RWPE1 (cell line): ENCODE measurements at places on chromosomes 5 and 9.

DNA sequence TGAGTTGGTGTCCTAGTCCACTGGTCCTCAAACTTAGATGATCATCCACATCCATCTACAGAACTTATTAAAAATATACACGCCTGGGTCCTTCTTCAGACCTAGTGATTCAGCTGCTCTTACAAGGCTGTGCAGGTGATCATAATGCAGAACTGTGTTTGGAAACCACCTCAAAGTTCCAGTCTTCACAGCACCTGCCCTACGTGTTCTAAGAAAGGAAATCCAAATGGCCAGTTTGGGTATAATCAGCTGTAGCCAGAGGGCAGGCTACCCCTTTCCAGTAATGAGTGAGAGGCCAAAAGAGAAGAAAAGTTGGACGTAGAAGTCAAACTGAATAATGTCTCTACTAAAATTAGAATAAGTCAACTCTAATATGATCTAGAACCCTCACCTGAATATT lies 15.4 kb downstream of the REEP5 start:
- no peak for DNase-seq

DNA sequence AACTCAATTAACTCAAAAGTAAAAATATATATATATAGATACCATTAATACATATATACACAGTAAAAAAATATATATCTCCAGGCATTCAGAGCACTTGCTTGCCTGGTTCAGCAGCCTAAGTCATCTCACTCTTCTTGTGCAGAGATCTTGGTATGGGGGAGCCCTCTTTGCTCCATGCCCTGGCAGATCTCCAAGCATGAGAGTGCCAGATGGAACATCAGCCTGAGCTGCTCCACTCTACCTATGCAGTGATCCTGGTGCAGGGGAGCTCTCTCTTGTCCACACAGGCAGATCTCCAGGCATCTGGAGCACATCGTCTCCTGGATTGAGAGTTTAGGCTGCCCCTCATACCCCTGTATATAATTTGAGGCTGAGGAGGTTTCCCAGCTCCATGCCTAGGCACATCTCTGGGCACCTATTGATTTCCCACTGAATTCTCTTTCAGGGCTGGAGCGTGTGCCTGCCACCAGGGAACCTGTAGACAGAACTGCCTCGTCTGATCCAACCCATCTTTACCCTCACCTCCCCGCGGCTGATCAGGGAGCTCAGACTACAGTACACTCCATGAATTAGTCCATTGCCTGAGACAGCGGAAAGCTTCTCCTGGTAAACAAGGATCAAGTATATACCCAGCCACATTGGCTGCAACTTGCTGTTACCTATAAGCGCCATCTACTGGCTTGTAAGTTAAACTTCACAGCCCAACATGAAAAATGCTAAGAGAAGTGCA lies 342.4 kb upstream of the GRIA1 start:
- peak; percentile 63 for DNase-seq

DNA sequence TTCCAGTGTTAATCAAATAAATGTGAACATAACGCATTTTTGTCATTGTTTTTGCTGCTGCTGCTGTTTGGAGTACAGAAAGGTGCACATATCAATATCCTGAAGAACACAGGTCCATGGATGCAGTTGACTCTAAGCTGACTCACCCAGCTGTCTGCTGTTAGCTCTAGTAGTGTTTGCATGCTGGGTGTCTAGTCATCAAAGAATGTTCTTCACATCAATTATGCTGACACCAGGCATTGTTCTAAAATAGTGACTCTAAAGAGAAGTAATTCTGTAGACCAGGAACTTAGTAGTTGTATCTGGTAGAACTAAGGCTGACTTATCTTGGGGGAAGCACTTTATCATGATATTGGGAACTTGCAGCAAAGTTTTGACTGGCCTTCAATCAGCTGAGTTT lies 55.7 kb upstream of the DPYSL3 start:
- peak; percentile 50 for DNase-seq

DNA sequence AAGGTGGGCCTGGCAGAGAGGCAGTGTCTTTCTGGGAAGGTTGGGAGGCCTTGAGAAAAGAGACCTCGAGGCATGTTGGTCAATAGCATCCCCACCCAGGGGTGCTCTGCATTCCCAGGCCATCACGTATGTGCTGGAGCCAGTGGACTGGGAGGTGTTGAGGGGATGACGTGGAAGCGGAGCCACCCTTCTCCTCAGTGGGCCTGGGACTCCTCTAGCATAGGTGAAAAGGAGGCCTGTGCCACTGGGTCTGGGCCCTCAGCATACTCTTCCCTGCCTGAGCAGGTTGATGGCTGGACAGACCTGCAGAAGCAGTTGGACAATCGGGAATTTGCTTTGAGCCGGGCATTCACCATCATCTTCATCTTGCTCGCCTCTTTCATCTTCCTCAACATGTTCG lies 25.5 kb downstream of the PITX1 start:
- no peak for DNase-seq

GRCh38 chr9:14061936-14062585 lies 251.9 kb downstream of the NFIB start:
- DNase-seq: no peak
